Anterior cingulate cortex (tissue), 58 donors: ENCODE measurements at places on chromosomes 6 and 20.

GRCh38 chr20:35582131-35582530, 33.5 kb upstream of the SPAG4 start:
- DNase-seq, result no peak

- no peak for DNase-seq
Observed at GRCh38 chr20:15774926-15775325, 798.3 kb downstream of the KIF16B start.

DNA sequence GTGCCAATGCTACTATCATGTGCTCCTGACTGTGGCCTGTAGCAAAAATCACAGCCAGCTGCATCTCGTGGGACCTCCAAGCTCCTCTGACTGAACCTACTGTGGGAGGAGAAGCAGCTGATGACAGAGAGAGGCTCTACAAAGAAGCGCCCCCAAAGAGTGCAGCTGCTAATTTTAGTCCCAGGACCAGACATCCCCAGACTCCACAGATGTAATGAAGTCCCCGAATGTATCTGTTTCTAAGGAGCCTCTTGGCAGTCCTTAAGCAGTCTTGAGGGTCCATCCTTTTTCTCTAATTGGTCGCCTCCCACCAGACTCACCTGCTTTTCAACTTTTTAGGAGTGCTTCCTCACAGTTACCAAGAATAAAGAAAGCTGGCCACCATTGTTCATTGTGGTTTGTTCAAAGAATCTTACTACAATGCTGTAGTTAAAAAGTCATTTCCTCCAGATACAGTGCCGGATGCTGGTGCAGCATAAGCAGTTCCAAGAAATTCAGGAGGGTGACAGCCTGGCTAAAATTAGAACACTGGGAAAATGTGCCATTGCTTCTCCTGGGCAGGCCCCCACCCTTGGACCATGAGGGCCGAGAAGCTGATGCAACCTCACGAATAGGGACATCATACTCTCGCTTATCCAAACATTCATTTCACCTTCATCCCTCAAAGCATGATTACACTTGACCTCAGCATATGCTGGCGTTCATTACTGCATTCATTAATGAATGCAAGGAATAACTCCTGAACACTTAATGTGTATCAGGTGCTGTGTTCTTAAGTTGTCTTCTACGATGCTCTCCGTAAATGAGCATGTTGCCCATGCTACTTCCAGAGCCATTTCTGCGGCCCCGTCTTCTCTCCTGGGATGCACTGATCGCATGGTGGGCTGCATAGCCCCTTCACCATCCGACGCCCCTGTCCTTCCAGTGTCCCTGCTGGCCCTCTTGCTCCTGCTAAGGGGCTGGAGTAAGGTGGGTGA, 66.4 kb downstream of the LY86 start:
- no peak for DNase-seq

GRCh38 chr6:122808121-122808885, 19.2 kb downstream of the SMPDL3A start:
- no peak for DNase-seq

GRCh38 chr6:42226645-42227143, 9.0 kb upstream of the MRPS10 start:
- DNase-seq, result no peak

- no peak for DNase-seq
Observed at GRCh38 chr20:36663031-36663430, 17.0 kb upstream of the SLA2 start.

DNA sequence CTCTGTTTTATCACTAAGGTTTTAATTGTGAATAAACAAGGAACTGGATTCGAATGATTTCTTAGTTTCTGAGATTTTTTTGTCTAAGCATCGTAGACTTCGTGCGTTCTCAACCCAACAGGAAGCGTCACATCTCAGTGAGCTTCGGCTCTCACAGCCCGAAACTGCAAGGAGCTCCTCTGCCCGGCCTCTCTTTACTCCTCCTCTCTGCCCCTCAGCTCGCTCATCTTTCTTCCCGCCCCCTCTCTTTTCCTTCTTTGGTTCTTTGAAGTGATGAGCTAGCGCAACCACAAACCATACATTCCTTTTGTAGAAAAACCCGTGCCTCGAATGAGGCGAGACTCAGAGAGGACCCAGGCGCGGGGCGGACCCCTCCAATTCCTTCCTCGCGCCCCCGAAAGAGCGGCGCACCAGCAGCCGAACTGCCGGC, 480 bp upstream of the NT5E start:
- no peak for DNase-seq

- no peak for DNase-seq
Observed at GRCh38 chr6:133062077-133062476, 179.1 kb upstream of the EYA4 start.

GRCh38 chr6:31762878-31763618, 592 bp downstream of the SAPCD1 start:
- no peak for DNase-seq

DNA sequence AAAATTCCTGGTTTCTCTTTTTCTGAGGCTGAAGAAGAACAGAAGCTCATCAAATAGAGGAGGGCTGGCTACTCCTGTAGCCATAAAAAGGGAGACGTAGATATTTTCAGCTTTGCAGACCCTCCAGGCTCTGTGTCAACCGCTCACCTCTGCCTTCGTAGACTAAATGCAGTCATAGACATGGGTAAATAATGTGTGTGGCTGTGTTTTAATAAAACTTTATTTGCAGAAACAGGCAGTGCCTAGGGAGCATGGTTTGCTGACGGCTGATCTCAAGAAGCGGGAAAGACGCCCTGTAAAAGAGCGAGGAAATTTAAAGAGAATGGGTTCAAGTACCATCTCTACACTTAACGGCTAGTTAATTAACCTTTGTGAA, 171.8 kb downstream of the BCAS1 start:
- no peak for DNase-seq

DNA sequence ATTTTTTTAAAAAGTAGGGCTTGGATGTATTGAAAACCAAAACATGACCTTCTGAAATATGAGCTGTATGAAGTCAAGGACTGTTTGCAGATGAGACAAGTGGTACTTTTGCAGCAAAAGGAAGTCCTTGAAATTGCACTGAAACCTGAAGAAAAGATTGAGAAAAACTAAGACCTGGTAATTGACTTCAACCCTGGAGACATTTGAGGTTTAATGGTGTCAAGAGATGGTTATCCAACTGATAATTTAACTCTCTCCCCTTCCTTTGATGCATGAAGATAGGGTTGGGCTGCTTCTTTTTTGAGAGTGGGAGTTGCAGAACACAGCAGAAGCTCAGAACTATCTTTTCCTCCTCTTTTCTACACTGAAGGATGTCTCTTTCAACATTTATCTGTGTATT, 180.9 kb upstream of the DTNBP1 start:
- DNase-seq, result no peak

DNA sequence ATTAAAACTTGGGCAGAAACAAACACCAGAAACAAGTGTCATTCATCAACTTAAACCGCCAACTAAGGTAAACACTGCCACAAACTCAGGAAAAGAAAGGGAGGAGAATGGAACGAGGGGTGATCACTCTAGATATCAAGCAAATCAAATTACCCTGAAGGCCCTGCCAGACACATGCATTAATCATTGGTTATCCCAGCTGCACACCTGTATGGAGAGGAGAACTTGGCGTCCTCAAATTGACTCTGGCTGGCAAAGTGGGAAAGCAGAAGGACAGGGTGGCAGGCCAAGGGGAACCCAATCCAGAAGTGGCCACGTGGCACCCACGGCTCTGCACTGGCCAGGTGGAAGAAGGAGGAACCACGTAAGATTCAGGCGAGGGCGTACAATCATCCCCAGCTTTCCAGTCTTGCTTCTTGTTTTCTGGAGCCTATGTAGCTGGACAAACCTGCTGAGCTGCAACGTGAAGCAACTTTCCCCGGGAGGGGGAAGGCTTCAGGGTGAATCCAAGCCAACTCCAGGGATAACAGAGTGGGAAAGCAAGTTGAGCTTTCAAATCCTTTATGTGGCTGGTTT, 156.2 kb upstream of the JARID2 start:
- no peak for DNase-seq

GRCh38 chr6:128156321-128157111, 255.7 kb upstream of the THEMIS start:
- no peak for DNase-seq

- DNase-seq, result no peak
Observed at GRCh38 chr20:51802170-51802751, at the start of gene SALL4. Gene SALL4 (minus strand): TSS chr20:51802521. CDS start chr20:51802408, 113 bp downstream.

DNA sequence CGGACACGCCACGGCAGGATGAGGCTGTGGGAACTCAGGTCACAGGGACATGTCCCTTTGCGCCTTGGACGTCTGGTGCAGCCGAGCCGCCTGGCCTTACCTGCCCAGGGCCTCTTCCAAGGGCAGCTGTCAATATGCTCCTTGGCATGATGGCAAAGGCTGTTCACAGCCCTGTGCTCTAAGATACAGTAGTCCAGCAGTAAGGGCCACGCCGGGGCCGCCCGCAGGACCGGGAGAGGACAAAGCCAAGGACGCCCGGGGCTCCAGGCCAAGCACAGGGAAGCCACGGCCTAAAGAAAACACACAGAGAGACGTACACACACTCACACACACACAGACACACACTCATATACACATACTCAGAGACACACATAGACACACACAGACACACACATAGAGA, 13.0 kb downstream of the FOXF2 start:
- no peak for DNase-seq

DNA sequence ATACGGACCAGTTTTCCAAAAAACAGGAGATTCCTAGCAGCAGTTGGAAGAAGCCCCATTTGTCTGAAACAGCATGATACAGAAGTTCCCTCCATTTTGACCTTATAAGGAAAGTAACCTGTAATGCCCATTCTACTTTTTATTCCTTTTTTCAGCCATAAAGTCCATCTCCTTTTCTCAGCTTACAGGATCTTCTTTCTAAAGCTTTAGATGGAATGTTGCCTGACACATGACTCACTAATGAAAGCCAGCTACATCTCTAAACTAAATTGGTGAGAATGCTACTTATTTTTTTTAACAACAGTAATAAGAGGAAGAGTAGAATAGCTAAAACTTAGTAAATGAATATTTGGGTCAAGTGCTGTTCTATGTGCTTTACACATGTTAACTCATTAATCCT, 234.1 kb downstream of the CDH26 start:
- no peak for DNase-seq

DNA sequence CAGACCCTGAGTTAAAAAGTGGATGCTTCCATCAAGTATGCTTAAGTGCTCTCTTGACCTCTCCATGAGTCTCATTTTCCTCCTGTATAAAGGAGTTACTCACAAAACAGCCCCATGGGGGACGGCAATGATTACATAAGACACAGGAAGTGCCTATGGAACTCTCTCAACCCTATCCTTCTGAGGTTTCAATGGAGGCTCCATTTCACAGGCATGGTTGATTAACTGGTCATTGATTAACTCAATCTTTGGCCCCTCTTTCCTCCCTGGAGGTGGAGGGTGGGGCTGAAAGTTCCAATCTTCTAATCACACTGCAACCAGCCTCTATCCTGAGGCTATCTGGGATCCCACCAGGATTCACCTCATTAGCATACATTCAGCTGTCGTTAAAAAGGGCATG, 29.3 kb downstream of the CST8 start:
- DNase-seq, result no peak
